T-helper 9 cell (primary cell): ENCODE measurements at places on chromosomes 7 and 10.

- DNase-seq = no peak
These were observed 77.0 kb upstream of the FAM20C start for GRCh38 chr7:115274-115911.

- DNase-seq = no peak
These were observed 148.1 kb downstream of the SLC16A9 start for GRCh38 chr10:59561477-59562121.

- no peak for DNase-seq
These were observed 104.4 kb upstream of the ANLN start for GRCh38 chr7:36285276-36285675.

DNA sequence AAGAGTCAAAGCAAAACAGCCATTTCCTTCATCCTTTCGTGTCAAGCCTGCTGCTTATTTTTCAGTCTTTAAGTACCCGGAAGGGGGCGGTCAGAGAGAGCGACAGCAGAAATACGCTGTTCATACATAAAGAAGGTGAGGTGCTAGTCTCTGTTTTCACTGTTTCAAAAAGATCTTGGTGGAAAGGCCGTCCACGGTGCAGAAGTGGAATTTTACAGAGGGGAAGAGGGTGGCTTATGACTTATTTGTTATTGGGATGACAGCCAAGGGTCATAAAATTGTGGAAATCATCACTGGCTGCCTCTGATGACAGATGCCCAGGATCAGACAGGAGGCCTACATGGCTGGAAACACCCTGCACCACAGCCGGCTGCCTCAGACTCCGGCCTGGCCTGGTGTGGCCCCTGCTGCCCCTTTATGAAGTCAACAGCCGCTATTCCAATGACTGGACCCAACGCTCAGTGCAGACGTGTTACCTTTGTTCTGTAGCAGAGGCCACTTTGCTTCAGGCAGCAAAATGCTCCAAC, 57.0 kb downstream of the HIPK2 start:
- no peak for DNase-seq

- no peak for DNase-seq
These were observed 2.5 kb downstream of the MAD1L1 start for GRCh38 chr7:2230226-2230625.

DNA sequence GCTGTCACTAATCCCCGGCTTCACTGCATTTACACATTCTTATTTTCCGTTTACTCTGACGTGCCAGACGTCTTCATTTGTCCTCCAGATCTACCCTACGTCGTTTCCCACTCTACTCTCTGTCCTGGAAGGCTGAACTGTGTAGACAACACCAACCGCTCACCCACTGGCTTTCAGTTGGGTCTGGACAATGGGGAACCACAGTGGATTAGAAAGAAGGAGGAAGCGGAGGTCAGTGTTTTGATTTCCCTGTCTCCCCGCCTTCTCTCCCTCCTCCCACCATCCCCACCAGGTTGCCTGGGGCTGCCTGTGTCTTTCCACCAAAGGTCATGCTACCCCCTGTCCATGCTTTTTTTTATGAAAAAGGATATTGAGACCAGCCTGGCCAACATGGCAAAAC, 14.0 kb upstream of the CTBP2 start:
- DNase-seq = no peak

DNA sequence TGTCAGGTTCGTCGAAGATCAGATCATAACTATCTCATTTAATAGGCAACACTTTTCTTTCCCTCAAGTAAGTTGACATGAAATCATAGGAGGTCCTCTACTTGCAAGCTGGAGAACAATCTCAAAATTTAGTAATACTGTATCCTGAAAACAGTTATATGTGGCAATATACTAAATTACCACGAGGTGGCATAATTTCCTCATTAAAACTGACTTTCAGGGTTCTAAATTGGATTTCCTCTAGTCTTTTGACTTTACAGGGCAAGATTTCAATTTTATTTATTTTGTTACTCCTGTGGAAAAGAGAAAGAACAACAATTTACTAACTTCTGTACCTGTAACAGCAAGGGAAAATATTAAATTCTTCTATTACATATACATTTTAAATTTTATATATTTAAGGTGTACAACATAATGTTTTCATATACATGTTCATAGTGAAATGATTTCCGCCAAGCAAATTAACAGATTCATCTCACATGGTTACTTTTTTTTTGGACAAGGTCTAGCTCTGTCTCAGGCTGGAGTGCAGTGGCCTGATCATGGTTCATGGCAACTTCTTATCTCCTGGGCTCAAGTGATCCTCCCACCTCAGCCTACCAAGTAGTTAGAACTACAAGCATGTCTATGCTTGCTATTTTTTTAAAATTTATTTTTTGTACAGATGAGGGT, 53.4 kb upstream of the CYP2C18 start:
- no peak for DNase-seq

- no peak for DNase-seq
These were observed 51.9 kb upstream of the GNAT3 start for GRCh38 chr7:80563561-80564327.

DNA sequence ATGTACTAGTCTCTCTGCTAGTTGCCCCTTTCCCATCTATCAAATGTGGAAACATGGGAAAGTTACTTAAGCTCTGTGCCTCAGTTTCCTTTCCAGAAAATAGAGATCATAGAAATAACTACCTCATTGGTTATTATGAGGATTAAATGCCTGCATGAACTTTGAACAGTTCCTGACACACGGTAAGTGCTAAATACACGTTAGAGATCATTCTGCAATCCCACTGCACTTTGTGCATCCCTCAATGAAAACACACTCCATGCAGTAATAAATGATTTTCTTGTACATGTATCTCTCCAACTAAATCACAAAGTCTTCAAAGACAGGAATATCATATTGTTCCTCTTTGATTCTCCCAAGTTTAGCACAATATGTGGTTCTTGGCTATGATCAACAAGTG, 73.1 kb downstream of the PPP1R3C start:
- DNase-seq = no peak

DNA sequence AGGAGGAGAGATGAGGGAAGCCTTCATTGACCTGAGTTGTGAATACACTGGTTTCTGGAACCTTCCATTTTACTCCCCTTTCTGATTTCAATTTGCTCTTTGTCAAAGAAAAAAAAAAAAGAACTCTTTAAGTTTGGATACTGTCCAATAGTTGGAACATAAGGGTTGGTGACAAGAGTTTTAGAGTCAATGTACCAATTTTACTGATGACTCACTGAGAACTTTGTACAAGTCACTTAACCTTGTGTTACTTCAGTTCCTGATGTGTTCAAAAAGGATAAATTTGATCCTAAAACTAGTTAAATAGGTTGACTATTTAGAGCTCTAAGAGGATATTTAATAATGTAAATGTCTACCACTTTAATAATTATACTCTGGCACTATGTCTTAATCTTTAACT, 4.1 kb upstream of the CDK14 start:
- no peak for DNase-seq

GRCh38 chr7:143367972-143368371, 5.5 kb upstream of the FAM131B start:
- DNase-seq = no peak

GRCh38 chr10:101504438-101504837, 83.6 kb downstream of the POLL start:
- DNase-seq = no peak

DNA sequence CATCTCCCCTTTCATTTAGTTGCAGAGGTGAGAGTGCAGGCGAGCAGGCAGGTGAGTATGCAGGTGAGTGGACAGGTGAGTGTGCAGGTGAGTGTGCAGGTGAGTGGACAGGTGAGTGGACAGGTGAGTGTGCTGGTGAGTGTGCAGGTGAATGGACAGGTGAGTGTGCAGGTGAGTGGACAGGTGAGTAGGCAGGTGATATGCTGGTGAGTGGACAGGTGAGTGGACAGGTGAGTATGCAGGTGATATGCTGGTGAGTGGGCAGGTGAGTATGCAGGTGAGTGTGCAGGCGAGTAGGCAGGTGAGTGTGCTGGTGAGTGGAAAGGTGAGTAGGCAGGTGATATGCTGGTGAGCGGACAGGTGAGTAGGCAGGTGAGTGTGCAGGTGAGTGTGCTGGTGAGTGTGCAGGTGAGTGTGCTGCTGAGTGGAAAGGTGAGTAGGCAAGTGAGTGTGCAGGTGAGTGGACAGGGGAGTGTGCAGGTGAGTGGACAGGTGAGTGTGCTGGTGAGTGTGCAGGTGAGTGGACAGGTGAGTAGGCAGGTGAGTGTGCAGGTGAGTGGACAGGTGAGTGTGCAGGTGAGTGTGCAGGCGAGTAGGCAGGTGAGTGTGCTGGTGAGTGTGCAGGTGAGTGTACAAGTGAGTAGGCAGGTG, 165.6 kb downstream of the ADARB2 start:
- DNase-seq = no peak

DNA sequence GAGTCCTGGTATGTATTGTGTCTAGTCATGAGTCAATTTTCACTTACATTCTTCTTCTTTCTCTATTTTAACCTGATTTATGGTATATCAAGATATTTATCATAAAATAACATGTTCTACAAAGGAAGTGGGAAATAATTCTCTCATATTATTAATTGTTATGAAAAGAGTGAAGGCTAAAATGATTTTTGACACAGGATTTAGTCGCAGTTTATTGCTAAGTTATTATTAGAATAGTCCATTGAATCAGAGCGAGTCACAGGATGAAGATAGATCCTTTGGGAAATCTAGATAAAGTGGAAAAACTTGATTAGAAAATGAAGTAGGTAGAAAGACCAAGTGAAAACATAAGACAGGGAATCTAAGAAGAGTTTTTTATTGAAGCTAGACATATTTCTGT, 184.3 kb upstream of the DGKB start:
- no peak for DNase-seq

GRCh38 chr10:97371696-97372095, 29.4 kb downstream of the RRP12 start:
- no peak for DNase-seq

GRCh38 chr7:97119747-97120146, 2.2 kb downstream of the SDHAF3 start:
- DNase-seq = no peak

GRCh38 chr10:78533098-78533497, 499.4 kb downstream of the RPS24 start:
- no peak for DNase-seq

DNA sequence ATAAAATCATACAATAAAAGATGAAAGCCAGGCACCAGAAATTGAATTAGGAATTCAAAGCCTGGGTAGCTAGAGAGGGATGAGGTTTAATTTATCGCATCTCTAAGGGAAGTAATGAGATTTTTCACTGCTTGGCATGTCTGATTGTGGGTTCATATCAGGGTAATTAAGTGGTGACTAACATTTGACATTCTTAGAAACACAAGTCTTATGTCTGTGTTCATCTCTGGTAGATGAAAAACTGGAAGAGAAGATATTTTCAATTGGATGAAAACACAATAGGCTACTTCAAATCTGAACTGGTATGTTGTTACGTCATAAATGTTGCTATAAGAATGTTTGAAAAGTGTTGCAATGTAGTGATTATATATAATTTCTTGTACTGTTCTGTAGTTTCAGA, 36.8 kb upstream of the ARMS2 start:
- no peak for DNase-seq

DNA sequence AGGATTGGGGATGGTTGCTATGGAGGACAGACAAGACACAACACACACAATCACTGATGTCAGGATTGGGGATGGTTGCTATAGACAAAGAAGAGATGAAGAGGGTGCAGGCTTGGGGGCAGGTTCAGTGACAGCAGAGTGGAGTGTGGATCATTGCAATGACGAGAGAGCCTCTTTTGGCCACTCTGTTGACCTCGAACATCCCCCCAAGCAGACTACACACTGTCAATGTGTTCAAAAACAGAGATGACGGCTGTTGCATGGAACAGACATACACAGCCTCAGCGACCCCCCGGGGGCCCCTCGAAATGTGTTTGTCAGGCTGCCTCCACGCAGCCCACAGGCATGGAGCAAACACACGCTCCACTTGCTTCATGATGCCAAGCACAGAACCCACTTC, 133.0 kb downstream of the PTPRN2 start:
- no peak for DNase-seq

GRCh38 chr7:157514746-157515145, 177.9 kb downstream of the DNAJB6 start:
- no peak for DNase-seq

DNA sequence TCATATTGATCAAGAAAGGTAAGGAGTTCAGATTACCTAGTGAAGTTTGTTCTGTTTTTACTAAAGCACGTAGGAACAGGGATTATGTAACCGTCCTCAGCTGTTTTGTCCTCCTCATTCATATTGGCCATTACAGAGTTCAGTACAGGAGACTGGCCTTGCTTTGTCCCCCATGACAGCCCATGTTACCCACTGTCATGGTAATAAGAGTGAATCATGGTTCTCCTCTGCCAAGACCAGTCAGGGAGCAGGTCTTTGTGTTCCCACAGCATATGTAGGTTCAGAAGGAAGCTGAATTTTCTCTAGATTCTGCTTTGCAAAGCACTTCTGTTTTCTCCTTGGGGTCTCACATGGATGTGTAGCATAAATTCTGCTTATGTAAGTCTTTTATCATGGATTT, 106.2 kb upstream of the GPR141 start:
- no peak for DNase-seq

- no peak for DNase-seq
These were observed 85.2 kb upstream of the CACNA2D1 start for GRCh38 chr7:82528577-82529310.

DNA sequence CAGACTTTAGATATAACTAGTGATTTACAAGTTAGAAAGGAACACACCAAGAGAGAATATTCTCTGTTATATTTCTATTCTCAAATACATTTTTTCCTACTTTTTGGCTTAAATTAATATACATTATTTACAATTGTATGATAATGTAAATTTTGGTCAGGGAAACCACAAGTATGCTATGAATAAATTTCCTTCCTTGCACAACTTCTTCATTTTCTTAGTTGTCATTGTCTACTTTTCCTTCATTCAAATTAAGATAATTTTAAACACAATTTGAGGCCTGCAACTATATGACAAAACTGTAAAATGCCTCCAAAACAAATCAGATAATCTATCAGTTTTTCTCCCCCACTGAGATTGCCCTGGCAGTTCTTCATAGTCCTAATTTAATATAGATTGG, 131.3 kb downstream of the CDK14 start:
- DNase-seq = no peak

- DNase-seq = no peak
These were observed 101.4 kb upstream of the PITRM1 start for GRCh38 chr10:3273966-3274365.

- DNase-seq = no peak
These were observed 63.0 kb downstream of the TAX1BP1 start for GRCh38 chr7:27802999-27803398.

DNA sequence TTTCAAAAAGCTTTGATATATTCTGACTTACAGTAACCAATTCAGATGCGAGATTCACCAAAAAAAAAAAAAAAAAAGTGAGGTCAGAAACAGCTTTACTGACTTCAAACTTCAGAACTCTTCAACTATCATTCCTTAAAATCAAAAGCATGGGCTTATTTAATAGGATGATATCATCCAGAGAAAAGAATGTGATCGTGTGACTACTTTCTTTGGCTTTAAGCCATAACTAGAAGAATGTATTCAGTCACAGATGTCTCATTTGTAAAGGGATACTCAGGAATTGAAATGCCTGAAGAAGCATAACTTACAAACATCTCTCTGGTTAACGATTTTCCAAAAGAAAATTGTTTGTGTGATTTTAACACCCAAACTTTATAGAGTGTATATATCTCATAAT, 11.5 kb downstream of the TPK1 start:
- DNase-seq = no peak
